A549 treated with CpdA at 1 μM for 4 hours (cell line): ENCODE measurements at places on chromosomes 4 and X. TPM values are rescaled to one million over a fixed set of nuclear protein-coding genes. Genes with fewer than 3 reads are reported as not detected.

Gene MAOB
- total RNA-seq: 0.07 to 0.27 TPM (median 0.15 TPM) in 5 replicates

Gene TRIM75
- total RNA-seq: not detected in 5 replicates

Gene NDST4
- not detected in 5 replicates for total RNA-seq

Gene F8A3
- total RNA-seq: 0.20 to 1.4 TPM (median 1.0 TPM) in 5 replicates

Gene NUDT10
- 0.28 to 0.67 TPM (median 0.38 TPM) in 5 replicates for total RNA-seq

Gene RBM46
- not detected in 5 replicates for total RNA-seq

Gene ERVMER34-1
- total RNA-seq: 0.42 to 0.84 TPM (median 0.54 TPM) in 5 replicates

Gene SLC7A11
- 30.7 to 40.8 TPM (median 33.3 TPM) in 5 replicates for total RNA-seq

Gene SPANXB1
- total RNA-seq: 2.7 to 4.0 TPM (median 3.2 TPM) in 5 replicates

Gene PRR32
- not detected in 5 replicates for total RNA-seq

Gene CCSER1
- total RNA-seq: not detected in 5 replicates

Gene CDKL2
- total RNA-seq: 0.28 to 0.99 TPM (median 0.73 TPM) in 5 replicates

Gene USP46
- 6.9 to 8.7 TPM (median 7.5 TPM) in 5 replicates for total RNA-seq

Gene GPR119
- total RNA-seq: not detected in 5 replicates

Gene MAGEA2
- total RNA-seq: 0.09 to 0.22 TPM in 2 of 5 replicates, not detected in the others

Gene UCHL1
- total RNA-seq: 924 to 990 TPM (median 959 TPM) in 5 replicates

Gene CT45A10
- total RNA-seq: 0.27 to 0.37 TPM (median 0.29 TPM) in 3 of 5 replicates, not detected in the others

Gene GAGE2A
- not detected in 5 replicates for total RNA-seq

Gene SYTL4
- total RNA-seq: 1.5 to 4.1 TPM (median 2.1 TPM) in 5 replicates

Gene FHDC1
- total RNA-seq: 0.25 to 0.37 TPM (median 0.33 TPM) in 5 replicates

Gene KIT
- total RNA-seq: not detected in 5 replicates

Gene TMEM271
- total RNA-seq: not detected in 5 replicates

Gene TREX2
- total RNA-seq: 0.78 to 2.2 TPM (median 1.6 TPM) in 5 replicates

Gene UPF3B
- 19.2 to 29.1 TPM (median 21.3 TPM) in 5 replicates for total RNA-seq

Gene FRMD7
- not detected in 5 replicates for total RNA-seq

Gene HS3ST1
- 0.12 to 1.1 TPM (median 0.16 TPM) in 5 replicates for total RNA-seq

Gene MBNL3
- total RNA-seq: not detected in 5 replicates

Gene CSN1S1
- total RNA-seq: not detected in 5 replicates

Gene AFP
- 1.7 to 8.9 TPM (median 2.2 TPM) in 5 replicates for total RNA-seq

Gene ANXA3
- 57.0 to 72.4 TPM (median 59.0 TPM) in 5 replicates for total RNA-seq

Gene PPP4R3C
- not detected in 5 replicates for total RNA-seq

Gene GASK1B
- total RNA-seq: 0.27 to 0.52 TPM (median 0.44 TPM) in 5 replicates

Gene MED28
- total RNA-seq: 29.3 to 41.0 TPM (median 31.4 TPM) in 5 replicates

Gene UGT2A1
- not detected in 5 replicates for total RNA-seq

Gene CTAG1B
- not detected in 5 replicates for total RNA-seq

Gene TBC1D8B
- total RNA-seq: 1.3 to 2.0 TPM (median 1.8 TPM) in 5 replicates

Gene AP1S2
- total RNA-seq: 18.2 to 20.3 TPM (median 19.4 TPM) in 5 replicates

Gene KIAA1210
- not detected in 5 replicates for total RNA-seq

Gene CTAG1A
- 0.18 TPM in 1 of 5 replicates, not detected in the others for total RNA-seq
